IPS DF 19.7 (cell line): ENCODE measurements at places on chromosomes 12 and 14.

DNA sequence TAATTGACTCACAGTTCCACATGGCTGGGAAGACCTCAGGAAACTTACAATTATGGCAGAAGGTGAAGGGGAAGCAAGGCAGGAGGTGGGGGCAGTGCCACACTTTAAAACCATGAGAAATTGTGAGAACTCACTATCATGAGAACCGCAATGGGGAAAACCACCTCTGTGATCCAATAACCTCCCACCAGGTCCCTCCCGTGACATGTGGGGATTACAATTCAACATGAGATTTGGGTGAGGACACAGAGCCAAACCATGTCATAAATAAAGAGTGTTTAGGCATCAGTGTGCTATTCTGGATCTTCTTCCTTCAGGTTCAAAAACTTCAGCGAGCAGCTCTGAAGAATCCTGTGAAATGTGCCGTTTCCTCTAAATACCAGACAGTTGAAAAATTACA is 9.7 kb downstream of the DDX47 start:
- DNase-seq, result no peak

DNA sequence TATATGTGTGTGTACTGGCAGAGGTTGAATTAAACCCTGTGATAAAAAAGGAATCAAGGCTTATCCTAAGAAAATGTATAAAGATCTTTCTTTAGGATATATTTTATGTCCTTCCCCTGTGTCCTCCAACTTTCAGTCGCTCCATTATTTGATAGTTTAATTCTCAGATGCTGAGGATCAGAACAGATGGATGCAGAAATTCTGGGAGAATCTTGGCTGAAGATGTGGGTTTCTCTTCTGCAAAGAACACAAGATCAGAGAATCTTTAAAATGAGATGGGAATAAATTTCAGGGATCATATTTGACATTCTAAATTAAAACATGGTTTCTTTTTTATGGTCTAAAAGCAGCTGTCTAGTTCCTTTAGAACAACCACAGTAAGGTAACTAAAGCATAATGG is 37.9 kb downstream of the LRFN5 start:
- DNase-seq, result no peak

- DNase-seq, result no peak
Observed at GRCh38 chr12:56129942-56130495, 2.0 kb downstream of the ESYT1 start.

DNA sequence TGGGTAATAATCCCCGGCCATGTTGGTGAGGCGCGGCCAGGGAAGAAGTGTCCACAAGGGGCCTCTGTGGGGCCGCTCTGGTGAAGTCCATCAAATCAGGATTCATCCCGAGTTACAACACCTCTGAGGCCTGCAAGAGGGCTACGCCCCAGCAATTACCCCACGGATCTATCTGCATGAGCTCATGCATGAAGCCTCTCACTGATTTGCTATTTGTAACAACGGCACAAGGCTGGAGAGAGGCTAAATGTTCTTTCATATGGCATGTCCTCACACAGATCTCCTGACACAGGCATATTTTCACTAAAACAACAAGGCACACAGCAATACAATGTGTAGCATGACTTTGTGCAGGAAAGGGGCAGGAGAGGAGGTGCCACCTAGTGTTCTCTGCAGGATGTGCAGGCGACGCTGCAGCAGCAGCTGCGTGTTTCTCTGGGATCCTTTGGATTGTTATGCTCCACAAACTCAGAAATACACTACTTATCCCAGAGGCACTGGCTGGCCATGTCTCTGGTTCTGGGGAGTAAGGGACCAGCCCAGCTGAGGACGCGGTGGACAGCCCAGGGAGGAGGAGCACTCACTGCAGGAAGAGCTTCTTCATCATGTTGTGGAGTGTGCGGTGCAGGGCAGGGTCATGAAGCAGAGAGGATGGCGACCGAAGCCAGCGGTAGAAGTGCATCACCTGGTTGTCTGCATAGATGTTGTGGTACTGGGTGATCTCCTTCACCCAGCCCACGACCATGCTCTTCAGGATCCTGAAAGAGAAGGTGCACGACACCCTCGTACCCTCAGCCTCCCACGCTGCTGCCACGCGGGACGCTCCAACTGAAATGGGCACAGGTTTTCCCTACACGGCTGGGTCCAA is 20.2 kb downstream of the P2RX2 start:
- DNase-seq, result no peak

- no peak for DNase-seq
Observed at GRCh38 chr14:99157246-99157645, 114.8 kb downstream of the BCL11B start.

GRCh38 chr14:50821510-50822464 is 9.2 kb downstream of the NIN start:
- DNase-seq, result no peak

DNA sequence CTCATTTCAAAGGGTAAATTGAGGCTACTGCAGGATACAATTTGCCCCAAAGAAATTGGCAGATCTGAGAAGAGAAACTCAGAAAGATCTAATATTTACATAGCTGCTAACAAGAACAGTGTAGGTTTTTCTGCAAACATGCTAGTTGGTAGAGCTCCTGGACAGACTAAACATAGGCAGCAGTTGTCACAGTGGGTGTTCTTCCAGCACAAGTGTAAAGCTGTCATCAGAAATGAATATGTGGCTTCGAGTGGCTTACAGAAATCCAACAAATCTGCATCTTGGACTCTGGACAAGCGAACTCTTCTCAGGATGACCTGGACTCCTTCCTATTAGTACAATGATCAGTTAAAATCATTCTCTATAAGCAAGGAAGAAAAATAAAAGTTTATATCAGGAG is 5.9 kb downstream of the CBX5 start:
- no peak for DNase-seq

DNA sequence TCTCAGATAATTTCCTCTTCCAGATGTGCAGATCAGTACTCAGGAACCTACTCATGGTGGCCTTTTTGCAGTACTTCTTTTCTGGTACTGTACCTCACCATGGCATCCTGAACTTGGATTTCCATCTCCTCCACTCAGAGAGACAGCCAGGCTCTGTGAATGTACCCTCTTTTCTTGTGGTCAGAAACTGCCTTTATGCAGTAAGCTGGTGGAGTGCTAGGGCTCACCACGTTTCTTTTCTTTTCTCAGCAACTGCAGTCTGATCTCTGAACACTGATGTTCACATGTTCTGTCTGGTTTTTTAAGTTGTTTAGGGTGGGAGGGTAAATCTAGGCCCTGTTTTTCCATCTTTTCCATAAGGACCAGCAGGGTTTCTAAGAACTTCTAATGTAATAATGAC is 99.8 kb upstream of the NRXN3 start:
- no peak for DNase-seq

DNA sequence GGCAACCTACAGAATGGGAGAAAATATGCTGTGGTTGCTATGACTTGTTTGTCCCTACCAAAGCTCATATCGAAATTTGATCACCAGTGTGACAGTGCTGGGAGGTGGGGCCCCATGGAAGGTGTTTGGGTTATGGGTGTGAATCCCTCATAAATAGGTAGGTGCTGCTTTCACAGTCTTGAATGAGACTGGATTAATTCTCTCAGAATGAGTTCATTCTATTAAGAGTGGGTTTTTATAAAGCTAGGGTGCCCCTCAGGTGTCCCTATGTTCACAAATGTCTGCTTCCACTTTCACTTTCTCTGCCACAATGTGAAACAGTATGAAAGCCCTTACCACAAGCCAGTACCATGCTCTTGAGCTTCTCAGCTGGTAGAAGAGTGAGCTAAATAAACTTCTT is 133.5 kb downstream of the CPNE8 start:
- no peak for DNase-seq

DNA sequence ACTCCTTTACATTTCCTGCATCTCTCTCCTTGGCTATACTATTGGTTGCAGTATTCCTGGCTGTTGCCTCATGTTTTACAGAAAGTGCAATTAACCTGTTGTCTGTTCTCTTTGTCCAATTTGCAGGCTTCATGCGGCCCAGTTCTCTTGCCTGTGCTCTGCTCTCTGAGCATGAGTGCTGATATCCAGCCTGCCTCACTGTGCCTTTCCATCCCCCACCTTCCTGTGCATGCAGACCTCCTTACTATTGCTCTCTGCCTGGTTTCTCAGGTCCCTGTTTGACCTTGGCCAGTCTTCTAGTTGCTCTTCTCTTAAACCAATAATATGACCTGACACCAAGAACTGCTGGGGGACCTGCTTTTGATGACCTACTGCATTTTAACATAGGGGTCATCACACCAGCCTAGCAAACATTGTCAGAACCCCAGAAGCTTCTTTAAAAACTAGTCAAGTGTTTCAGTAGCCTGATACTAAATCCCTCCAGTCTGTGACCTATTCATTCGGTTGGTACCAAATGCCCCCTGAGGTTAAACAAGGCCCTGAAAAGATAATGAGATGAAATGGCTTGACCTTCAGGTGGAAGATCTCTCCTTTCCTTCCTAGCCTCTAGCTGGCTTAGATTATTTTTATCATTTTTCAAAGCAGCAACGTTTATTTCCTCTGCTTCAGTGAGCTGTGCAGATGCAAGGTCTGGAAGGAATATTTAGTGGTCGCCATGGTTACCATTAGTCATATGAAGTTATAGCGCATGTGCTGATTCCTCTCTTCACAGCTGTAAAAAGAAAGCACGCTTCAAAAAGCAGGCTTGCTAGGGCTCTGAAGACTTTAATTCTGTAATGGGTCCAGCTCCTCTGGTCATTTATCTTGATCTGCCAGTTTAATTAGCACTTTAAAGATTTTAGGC is 216.5 kb downstream of the PHLDA1 start:
- no peak for DNase-seq

DNA sequence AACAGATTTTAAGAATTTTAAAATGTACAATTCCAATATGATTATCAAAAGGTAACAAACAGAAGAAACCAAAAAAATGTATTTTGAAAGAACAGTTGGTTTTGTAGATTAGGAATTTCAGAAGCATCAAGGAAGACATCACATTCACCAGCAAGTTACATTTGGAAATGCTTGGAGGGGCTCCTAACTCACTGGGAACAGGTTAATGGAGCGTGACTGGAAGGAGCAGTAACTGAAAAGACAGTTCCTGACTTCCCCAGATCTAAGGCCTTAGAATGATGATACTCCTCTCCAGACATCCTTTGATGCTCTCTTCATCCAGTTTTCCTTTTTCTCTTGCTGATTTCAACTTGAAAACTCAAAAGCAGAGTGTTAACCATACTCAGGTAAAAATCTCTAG is 220.0 kb upstream of the EGLN3 start:
- no peak for DNase-seq

DNA sequence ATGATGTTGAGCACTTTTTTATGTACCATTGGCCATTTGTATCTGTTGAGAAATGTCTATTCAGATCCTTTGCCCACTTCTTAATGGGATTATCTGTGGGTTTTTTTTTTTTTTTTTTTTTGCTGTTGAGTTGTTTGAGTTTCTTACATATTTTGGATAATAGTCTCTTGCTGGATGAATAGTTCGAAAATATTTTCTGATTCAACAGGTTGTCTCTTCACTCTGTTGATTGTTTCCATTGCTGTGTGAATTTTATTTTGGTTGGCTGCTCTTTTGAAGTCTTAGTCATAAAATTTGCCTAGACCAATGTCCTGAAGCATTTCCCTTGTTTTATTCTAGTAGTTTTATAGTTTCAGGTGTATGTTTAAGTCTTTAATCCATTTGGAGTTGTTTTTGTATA is 64.5 kb downstream of the CAND1 start:
- DNase-seq, result no peak

DNA sequence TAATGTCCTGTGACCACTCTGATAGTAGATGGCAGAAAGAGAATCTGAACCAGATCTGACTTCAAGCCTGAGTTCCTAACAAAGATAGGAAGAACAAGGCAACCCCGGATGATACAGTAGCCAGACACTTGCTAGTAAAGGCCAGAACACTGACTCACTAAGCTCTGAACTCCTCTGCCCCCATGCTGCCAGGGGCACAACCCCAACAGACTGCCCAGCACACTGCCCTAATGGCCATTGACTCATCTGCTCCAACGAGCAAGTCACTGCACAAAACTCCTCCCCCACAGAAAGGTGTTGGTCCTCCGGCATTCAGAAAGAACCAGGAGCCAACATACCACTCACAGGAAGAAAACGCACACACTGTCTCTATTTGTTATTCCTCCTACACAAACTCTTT is 179.6 kb upstream of the NUDT4 start:
- DNase-seq, result no peak

DNA sequence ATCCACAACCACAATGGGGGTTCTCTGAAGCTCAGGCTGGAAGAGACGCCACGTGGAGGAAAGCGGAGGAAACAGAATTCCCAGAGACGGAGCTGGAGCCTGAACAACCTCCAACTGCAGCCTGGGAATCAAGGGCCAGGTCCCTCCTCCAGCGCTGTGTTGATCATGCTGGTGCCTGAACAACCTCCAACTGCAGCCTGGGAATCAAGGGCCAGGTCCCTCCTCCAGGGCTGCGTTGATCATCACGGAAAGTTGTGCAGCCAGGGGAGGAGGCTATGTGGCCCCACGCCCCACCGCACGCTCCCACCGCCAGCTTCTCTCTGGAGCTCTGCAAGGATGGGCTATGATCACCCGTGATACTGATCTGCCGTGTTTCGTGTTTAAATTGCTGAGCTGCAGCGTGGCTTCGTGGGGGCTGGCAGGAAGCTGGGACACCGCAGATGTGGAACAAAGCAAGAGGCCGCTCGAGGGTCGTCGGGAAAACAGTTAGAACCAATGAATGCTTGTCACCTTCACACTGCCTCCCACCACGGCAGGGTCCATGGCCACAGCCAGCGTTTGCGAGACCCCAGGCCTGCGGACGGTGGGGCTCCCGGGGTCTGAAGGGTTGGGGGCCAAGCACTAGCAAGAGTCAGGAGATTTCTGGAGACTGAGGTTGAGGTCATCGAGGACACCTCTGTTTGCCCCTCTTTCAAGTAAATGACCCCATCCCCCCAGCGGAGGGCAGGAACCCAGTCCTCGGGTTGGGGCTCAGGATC is 51.8 kb upstream of the FBRSL1 start:
- no peak for DNase-seq

DNA sequence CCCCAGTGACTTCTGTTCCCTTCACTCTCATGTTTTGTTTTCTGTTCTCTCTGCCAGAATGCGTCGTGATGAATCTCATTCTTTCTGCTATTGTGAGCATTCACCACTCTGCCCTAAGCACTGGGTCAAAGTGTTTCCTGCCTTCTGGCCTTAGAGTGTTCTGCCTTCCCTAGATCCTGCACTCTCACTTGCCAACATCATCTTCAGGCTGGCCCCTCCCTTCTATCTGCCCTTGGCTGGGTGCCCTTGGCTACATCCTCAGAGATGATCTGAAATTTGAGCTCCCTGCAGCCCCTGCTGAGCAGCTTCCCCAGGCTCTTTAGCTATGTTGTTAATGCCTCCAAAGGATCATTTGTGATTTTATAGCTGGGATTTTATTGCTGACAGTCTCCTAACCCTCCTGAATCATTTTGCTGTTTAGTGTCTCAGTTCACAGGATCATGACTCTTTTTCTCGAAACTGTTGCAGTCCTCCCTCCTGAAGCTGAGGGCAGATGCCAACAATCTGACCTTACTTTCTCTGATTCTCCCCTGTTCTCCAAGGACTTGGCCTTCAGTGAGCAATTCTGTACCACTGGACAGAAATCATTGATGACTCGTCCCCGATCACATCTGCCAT is 4.5 kb downstream of the DHRS2 start:
- DNase-seq, result no peak

- no peak for DNase-seq
Observed at GRCh38 chr12:78323226-78323625, 492.5 kb downstream of the NAV3 start.
